Activated CD4-positive, alpha-beta T cell treated with anti-CD3 and anti-CD28 coated beads, Interleukin-2, amount 50 U/mL, for 1 hour (primary cell): ENCODE measurements at places on chromosomes 12 and 14.
A peak's percentile ranks its signal among the peaks of the same experiment; 100 is the strongest.

DNA sequence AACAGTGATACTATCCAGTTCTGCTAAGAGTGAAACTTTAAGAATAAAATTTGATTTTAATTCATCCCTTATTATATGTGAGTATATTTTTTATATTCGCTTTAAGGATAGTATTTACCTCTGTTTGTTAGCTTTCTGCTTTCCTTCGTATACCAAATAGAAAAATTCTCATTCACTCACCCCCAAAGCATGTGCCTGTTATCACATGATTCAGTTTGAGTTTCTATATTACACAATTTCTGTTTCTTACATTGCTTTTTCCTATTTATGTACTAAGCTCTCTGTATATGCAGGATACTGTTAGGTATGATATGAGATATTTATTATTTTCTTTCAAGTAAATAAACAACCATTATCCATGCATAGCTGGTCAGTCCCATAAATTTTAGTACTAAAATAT lies 275.2 kb downstream of the FBXL14 start:
- no peak for DNase-seq

DNA sequence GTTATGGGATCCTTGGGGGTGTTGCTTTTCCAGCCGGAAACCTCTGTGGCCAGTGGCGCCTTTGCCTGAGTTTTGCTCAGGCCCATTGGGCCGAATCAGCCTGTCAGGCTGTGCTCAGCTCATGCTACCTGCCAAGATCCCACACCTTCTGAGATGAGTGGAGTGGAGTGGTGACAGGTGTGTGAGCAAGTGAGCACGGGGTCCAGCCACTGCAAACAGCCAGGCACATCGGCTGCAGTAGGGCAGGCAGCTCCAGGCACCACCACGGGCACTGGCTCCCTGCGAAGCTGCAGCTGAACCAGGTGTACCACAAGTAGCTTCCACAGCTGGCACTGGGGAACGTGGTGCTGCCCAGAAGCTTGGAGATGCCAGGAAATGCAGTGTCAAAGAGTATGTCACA lies 21.1 kb upstream of the WDR89 start:
- DNase-seq, result no peak

GRCh38 chr14:36656687-36657398 lies 4.8 kb upstream of the PAX9 start:
- no peak for DNase-seq

GRCh38 chr12:68940731-68941130 lies 7.8 kb upstream of the CPM start:
- no peak for DNase-seq

GRCh38 chr14:33019346-33019745 lies 80.7 kb downstream of the NPAS3 start:
- DNase-seq, result no peak

DNA sequence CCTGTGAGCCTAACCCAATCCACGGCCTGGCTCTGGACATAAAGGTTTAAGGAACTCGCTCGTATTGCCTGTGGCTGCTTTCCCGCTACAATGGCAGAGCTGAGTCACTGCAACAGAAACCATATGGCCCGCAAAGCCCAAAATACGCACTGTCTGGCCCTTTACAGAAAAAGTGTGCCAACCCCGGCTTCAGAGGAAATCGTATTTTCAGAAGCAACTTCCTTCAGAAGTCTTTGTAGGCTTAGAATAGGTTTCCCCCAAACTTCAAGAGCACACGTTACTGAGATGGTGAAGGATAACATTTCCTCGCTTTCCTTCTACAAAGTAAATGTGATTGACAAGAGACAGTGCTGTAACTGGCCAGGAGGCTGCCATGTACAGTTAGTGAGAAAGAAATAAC lies 34.8 kb upstream of the TESC start:
- peak; percentile 28 for DNase-seq

GRCh38 chr12:38934686-38935085 lies 29.3 kb upstream of the CPNE8 start:
- no peak for DNase-seq

DNA sequence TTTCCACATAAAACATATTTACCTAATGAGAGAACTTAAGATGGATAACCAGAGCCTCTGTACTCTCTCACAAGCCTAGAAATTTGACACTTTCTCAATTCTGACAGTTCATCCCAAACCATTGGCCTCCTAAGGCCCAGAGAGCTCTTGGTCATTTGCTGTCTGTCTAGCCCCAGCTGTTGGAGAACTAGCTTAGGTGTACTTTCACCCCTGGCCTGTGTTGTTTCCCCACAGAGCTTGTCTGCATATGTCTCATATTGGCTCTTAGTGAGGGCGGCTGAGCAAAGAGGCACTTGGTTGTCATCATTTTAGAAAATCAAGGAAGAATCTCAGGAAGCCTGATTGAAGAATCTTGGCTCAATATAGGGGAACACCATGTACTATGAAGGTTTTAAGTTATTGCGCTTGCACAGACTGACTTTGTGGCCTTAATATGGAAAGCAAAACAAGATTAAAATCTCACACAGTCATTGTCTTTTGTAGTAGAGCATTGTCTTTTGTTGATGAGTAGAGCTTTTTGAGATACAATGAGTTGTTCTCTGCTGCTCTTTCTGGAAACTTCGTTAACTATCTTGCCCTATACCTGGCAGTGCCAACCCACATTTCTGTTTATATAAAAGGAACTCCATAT lies 324.6 kb downstream of the RAD51B start:
- no peak for DNase-seq

GRCh38 chr14:74938531-74939495 lies 15.8 kb upstream of the RPS6KL1 start:
- no peak for DNase-seq
